Stimulated activated CD8-positive, alpha-beta memory T cell treated with anti-CD3 and anti-CD28 coated beads, Interleukin-7, amount 100 ng/mL, for 48 hours (primary cell): ENCODE measurements at places on chromosomes 2 and 18.

DNA sequence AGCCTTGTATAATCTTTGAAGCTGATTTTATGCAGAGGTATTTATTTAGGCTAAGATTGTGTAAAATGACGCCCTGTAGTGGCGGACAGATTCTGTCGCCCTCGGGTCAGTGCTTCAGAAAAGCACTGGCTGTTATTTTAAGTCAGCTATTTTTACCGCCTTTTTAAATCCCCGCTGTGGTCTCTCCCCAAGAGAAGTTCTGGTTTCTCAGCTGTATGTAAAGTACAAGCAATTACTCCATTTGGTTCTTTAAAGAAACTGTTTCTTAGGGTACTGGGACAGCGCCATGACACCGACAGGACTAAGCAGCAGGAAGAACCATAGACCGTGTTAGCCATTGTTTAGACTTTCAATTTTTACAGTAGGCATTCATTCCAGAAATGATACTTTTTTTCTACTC is 65.0 kb downstream of the UGGT1 start:
- DNase-seq: no peak

DNA sequence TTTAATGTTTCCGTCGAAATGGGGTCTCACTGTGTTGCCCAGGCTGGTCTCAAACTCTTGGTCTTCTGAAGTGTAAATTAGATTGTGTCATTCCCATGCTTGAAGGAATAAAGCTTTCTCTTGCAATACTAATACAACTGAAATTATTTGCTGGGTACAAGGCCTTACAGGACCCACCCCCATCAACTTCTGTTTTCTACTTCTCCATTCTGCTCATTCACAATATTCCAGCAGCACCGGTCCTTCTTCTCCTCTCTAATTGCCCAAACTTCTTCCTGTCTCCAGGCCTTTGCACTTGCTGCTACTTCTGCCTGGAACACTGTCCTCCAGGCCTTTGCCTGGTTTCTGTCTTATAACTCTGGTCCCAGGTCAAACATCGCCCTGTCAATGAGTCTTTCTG is 73.8 kb downstream of the APOB start:
- DNase-seq: no peak

DNA sequence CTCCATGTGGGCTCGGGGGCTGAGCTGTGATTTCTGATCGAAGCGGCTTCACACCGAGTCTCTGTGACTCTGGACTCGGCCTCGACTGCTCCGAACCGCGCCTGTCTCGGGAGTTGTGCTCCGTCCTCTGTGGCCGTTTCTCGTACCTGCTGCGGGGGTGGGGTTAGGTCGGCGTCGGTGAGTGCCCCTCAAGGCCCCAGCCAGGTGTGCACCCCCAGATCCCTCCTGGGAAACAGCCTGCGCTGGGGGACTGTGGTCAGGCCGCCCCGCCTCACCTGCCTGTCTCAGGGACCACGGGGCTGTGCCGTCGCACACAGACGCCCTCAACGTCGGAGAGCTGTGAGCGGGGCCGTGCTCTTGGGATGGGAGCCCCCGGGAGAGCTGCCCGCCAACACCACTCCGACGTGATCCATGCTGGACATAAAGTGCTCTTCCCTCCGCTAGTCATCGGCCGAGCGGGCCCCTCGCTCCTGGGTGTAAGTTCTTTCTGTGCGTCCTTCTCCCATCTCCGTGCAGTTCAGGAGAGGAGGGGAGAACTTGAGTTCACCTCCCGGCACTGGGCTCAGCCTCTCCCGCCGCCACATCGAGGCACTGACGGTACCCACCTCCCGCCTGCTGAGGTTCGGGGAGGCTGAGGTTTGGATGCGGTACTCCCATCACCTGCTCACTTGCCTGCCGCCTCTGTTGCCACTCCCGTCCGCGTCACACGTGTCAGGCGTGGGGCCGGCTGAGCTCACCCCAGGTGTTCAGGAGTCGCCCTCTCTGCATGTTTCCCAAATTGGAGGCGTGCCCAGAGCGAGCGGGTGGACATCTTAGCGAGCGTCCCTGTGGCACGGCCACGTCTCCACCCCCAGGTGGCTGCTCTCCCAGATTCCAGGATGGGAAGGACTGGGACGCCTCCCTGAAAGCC is 55.7 kb downstream of the CTDP1 start:
- DNase-seq: no peak

GRCh38 chr2:96907115-96908041 is 37.5 kb upstream of the SEMA4C start:
- no peak for DNase-seq

DNA sequence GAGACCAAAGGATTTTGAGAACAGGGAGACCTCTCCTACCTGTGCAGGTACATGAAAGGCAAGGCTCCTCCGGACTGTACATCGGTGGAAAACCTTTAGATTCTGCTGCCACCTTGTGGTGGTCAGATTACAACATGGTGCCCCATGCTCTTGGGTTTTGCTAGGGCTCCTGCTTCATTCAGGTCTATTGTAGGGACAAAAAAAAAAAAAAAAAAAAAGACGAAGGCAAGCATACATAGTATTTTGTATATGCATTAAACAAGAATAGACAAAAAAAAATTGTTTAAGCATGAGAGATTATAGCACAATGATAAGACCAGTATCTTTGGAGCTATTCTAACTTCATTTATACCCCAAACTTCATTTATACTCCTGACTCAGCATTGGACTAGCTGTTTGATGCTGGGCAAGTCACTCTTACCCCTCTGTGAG is 27.4 kb upstream of the SPR start:
- peak; percentile 35 for DNase-seq

DNA sequence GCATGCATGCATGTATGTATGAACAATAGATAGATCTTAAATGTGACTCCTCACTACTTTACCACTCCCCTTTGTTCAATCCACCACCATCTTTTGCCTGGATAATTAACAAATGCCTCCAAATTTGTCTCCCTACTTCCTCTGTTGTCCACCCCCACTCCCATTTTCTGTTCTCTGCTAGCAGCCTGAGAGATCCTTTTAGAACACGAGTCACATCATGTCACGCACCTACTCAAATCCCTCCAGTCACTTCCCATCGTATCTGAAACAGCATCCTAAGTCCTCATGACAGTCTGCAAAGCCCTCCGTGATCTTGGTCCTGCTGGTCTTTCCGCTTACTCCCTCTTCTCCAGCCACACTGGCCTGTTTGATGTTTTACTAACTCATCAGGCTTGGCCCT is 527.3 kb downstream of the EPHA4 start:
- no peak for DNase-seq

GRCh38 chr18:54235871-54236270 is 11.4 kb upstream of the MBD2 start:
- no peak for DNase-seq

GRCh38 chr2:224523626-224524577 is 61.3 kb downstream of the CUL3 start:
- DNase-seq: no peak

DNA sequence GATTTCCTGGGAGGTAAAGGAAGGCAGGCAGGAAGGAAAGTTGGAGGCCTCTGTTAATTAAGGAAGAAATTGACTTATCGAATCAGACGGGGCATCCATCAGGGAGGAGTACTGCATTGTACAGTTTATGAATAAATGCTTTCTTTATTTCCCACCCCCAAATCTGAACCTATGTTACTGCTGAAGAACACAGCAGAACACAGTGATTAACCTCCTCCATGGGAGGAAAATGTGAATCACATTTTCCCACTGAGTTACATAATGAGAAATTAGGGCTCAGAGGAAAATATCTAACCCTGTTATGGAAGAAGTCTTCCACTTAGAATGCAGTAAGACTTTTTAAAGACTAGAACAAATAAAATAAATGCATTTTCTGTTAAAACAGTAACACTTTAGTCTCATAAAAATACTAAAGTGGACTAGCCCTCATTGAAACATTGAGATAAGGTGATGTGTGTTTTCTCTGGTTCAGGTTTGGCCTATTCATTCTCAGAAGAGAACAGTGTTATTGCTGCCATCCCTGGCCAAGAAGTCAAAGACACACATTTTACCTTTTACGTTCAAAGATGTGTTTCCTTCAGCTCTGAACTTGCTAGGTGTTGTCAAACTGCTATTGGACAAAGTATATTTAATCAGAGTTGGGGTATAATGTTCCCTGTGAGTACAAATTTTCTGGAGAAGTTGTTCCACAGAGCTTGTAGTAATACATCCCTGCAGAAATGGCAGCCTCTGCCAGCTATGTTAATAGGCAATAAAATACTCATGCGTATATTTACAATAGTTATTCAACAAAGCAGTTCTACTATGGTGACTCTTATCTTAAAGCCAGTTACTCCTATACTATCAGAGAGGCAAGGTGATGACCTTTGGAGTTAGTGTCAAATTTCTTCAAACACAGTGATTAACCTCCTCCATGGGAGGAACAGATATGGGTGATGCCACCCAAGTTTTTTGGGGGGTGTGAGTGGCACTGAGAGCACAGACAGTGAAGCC is 11.1 kb downstream of the DNAH6 start:
- no peak for DNase-seq

GRCh38 chr18:28002841-28003240 is 174.1 kb downstream of the CDH2 start:
- no peak for DNase-seq
